Jurkat, Clone E6-1 (cell line): ENCODE measurements at places on chromosomes 5 and 9.

- DNase-seq, result peak; percentile 20
These were observed 38.3 kb upstream of the RORB start for GRCh38 chr9:74458832-74459231.

- no peak for DNase-seq
These were observed 316.5 kb downstream of the DIRAS2 start for GRCh38 chr9:90325913-90326653.

DNA sequence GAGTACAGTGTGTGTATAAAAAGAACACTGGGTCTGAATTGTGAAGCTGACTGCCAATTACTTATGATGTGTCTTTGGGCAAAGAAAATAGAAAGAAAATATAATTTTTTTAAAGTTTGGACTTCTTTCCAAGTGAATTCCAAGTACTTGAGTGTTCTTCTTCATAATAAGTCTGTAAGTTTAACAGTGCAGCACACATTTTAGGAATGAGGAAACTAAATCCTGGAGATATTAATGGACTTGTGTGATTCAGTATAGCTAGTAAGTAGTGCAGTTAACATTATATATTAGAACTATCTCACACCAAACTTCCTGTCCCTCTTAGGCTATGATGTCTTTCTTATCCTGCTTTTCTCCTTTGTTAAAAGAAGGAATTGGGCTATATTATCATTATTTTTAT lies 1953.8 kb downstream of the MAT2B start:
- no peak for DNase-seq

DNA sequence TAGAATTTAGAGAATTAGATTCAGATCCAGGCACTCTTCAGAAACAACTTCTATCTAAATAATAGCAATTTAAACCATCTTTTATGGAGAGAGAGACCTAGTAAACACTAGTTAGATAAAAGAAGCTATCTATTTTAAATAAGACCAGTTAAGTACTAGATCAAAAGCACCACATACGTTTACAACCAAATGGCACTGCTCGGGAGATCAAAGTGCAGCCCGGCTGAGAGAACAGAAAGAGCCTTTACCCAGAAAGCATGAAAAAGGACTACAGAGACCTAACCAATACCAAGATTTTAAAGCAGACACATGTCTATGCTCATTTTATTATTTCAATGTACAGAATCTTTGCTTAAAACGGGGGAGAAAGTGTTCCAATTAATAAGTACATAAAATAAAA lies 30.8 kb downstream of the LIX1 start:
- peak; percentile 54 for DNase-seq

DNA sequence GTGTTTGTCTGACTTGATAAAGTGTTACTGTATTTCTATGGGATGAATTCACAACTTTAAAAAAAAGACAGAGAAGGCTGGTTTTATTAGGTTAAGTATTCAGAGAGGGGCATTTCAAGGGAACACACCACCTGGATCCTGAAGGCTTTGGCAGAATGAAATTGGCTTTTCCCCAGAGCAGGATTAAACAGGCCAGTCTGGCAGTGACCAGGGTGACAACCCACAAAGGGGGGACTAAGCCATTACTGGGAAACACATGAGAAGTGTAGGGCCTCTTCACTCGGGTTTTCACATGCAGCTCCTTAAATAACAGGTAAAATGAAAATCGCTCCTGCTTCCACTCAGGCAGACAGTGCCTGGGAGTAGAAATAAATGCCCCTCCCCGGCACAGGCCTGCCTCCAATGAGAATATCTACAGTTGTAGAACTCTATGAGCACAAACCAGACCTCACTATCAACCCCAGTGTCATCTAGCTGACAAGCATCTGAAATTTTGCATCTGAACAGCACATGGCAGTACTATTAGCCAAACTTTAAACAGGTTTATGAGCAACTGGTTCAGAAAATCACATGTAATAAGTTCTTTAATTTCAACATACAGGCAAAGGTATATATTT lies 85.8 kb downstream of the LHFPL2 start:
- no peak for DNase-seq

GRCh38 chr5:138275379-138275782 lies 960 bp upstream of the GFRA3 start:
- DNase-seq, result no peak

DNA sequence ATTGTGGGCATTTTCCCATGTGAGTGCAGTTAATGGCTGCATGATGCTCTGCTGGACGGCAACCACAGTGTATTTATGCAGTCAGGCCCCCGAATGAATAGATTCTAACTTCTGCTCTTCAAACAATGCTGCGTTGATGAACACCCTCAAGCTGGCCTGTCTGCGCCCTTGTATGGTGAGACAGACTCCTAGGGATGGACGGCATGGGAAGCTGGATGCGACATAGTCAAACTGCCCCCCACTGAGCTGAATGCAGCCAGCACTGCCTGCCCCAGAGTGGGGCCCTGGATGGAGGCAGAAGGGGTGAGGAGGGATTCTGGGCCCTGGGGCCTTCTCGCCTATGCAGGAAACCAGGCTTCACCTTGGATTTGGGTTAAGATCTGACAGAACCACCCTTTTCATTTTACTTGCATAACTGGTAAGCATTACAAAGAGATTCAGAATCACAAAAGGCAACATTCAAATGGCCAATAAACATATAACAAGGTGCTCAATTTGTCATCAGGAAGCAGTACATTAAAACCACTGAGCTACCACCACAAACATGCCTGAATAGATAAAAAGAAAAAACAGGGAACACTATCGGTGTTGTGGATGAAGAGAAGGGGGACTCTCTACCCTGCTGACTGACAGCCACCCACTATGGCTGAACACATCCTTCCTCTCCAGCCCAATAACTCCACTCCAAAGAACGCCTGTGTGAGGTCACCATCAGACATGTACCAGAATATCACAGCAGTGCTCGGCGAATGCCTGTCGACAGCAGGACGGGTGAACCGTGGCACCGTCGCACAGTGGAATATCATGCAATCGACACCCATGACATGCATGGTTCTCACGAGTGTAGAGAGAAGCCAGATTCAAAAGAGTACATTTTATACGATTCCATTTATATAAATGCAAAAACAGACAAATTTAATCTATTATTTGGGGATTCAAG lies 79.1 kb downstream of the RAPGEF1 start:
- DNase-seq, result no peak

- no peak for DNase-seq
These were observed 21.1 kb upstream of the C5orf24 start for GRCh38 chr5:134824681-134825080.

DNA sequence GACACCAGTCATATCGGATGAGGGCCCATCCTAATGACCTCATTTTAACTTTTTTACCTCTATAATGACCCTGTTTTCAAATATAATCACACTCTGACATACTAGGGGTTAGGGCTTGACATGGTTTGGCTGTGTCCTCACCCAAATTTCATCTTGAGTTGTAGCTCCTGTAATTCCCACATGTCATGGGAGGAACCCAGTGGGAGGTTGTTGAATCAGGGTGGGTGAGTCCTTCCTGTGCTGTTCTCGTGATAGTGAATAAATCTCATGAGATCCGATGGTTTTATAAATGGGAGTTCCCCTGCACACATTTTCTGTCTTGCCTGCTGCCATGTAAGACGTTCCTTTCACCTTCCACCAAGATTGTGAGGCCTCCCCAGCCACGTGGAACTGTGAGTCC lies 71.8 kb downstream of the THBS4 start:
- no peak for DNase-seq

- no peak for DNase-seq
These were observed 398.3 kb downstream of the IRX1 start for GRCh38 chr5:3993856-3994473.

DNA sequence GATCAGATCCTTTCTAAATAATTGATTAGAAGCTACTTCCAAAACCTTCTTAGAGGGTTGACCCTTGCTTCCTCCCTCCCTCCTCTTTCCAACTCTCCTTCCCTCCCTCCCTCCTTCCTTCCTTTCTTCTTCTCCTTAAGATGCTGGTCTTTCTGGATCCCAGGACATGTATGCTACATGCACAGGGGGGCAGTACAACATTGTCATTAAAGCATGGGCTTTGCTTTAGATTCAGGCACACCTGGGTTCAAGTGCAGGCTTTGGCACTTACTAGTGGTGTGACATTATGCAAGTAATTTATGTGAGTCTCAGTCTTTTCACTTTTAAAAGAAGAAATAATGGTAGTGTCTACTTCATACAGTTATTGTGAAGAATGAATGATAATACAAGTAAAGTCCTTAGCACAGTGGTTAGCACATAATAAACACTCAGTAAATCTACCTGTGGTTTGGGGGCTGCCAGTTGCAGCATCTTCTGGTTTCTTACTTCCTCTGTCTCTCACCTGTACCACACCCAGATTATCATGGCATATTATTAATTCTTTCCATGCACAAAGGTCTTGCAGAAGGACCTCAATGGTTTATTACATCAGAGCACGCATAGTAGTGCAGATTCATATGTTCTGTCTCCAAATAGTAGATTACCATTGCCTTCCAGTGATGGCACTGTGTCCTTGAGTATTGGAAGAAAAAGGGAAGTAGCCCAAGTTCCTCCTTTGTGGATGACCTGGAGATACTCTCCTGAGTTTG lies 154.1 kb downstream of the ARHGAP26 start:
- DNase-seq, result no peak

- DNase-seq, result no peak
These were observed 177.3 kb downstream of the CD180 start for GRCh38 chr5:67019065-67019845.

DNA sequence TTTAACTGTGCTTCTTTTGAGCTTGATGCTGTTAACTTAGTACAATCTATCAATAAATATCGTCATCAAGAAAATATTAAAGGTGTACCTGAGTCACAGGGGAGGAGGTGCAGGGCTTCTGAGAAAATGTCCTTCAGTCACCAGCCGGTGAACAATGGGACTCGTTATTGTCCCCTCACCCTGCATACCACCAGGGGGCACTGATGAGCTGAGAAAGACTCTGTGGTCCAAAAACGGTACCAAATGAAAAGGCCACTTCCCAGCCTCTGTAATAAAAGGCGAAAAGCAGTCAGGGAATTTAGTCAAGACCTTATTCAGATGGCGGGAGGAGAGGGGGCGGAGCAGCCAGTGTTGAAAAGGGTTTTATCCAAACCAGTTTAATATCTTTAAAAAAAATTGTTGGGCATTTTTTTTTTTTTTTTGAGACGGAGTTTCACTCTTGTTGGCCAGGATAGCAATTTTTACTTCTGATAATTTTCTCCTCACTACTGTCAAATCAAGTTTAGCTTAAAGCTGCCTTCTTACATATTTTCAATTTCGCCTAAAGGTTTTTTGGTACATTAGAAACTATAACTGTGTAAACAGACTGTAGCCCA lies 271.9 kb upstream of the ADAMTS16 start:
- DNase-seq, result peak; percentile 21

GRCh38 chr5:58452566-58453258 lies 7.2 kb downstream of the PLK2 start:
- DNase-seq, result no peak
